NCI-H526 (cell line): ENCODE measurements at places on chromosomes 13 and 19.

DNA sequence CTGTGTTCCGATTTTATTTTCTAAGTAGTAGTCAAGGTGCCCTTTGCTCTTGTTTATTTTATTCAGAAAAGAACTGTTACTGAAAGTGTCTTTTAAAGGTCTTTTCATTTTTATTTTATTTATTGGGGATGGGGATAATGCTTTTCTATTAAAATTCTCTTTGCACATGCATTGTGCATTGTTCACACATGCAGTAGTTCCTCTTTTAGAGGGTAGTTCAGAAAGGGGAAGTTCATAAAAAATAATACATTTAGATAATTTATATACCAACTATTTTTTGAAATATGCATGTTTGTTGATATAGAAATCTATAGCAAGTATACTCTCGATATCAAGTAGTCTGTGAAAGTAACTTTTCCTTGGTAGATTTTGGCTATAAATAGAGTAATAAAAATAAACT is 3.5 kb downstream of the GPC5 start:
- DNase-seq = no peak

GRCh38 chr19:52196256-52196967 is 6.6 kb downstream of the PPP2R1A start:
- DNase-seq = no peak

GRCh38 chr19:33374236-33374714 is 766 bp downstream of the CEBPG start:
- peak; percentile 13 for DNase-seq

- DNase-seq = no peak
Observed at GRCh38 chr19:17673937-17674799, 14.0 kb downstream of the UNC13A start.

DNA sequence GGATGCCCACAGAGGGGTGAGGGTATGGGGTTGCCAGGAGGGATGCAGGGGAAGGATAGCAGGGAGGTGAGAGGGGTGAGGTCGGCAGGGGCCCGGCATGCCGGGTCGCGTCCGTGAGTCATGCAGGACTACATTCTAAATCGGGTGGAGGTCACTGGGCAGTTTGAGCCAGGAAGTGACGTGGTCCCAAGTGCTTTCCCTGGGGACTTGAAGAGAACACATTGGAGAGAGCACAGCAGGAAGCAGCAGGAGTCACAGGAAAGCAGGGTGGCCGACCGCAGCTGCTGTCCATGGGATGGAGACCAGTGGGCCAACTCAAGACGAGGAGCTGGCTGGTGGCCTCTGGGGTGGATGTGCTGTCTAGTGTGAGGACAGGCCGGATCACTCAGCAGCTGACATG is 92.0 kb upstream of the WASF3 start:
- DNase-seq = no peak

- no peak for DNase-seq
Observed at GRCh38 chr13:24491845-24492244, 20.7 kb downstream of the PARP4 start.

DNA sequence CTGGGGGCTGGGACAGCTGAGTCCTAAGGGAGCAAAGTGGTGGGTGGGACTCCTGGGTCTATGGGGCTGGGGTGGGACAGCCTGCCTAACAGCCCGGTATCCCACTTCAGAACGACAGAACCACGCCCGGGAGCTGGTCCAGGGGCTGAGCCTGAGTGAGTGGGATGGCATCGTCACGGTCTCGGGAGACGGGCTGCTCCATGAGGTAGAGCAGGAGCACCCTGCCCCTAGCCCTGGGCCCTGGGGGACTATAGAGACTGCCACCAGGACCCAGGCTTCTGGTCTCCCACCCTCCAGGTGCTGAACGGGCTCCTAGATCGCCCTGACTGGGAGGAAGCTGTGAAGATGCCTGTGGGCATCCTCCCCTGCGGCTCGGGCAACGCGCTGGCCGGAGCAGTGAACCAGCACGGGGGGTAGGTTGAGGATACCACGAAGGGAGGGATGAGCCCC is 8.6 kb downstream of the SPHK2 start:
- no peak for DNase-seq

DNA sequence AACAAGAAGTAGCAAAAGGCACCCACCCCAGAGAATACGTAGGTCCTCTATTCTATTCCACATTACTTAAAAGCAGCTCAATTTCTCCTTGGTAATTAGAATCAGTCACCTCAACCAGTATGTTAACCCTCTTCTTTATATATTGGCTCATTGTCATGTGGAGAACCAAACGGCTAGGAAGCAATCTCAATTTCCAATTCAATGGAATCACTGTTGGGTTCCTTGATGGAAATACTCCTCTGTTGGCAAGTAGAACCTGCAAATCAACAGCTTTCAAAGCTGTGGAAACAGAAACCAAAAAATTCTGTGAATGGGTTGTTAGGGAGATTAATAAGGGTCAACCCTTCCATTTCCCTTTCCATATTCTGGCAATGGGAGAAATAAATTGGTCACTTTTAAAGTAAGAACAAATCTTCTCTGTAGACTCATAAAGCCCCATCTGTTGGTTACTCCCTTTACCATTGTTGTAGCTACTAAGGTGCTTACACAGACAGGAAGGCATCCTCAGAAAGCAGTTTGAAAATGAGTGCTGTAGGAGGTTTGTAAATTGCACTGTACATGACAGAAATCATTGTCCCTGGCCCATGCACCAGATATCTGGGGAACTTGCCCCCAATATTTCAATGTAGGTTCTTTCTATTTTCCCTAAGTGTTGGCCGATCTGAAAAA is 138.6 kb upstream of the UFM1 start:
- no peak for DNase-seq

- peak; percentile 50 for DNase-seq
Observed at GRCh38 chr19:43504426-43505185, at the start of gene PHLDB3. Gene PHLDB3 (minus strand): TSS chr19:43504746. CDS start chr19:43504118, 628 bp downstream.

DNA sequence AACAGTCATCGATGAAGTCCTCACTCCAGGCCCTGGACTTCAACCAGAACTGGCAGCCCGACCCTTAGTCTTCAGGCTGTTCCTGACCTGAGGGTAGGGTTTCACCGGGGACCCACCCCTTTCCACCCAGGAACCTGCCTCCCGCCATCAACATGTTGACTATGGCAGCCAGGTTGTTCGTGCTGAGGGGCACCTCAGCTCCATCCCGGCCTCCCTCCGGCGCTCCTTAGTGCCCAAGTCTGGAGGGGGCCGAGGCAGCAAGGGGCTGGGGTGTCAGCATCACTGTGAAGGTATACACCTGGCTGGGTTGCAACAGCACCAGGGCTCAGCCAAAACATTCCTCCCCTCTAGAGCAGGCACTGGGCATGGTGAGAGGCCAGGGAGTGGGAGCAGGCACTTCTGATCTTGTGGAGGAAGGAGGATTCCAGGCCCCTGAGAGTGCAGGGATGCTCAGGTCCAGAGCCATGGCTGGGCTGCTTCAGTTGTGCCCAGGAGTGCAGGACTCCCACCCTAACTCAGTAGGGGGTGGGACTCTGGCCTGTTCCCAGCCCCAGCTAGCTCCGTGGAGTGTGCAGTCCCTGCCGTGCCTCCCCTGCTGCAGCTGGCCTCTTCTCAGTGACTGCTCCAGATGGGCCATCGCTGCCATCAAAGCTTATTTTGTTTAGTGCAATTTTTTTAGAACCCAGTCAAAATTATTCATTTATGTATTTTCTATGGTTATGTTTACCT is 1445.9 kb downstream of the PCDH9 start:
- no peak for DNase-seq

DNA sequence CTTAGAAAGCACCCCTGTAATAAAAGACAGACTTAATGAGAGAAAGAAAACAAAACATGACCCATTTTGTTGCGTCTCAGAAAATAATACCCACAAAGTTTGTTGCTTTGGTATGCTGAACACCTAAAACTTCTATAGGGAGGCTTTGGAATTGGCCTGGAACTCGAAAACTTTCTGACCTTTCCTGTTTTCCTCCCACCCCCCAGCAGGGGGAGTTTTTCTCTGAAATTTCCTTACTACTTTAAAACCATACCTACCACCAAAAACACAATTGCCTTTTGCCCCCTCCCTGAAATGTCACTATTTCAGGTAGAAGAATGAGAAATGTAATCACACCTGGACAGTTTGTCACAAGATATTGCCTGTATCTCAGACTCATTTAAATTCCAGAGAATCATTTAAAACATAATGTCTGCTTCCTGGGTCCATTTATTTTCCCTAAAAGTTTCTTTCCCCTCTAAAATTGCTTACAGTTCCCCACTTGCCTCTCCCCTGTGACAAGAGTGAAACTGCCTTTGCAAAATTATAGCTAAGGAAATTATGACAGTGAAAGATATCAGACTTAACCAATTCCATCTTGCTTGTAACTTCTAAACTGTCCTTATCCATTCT is 2700.2 kb downstream of the PCDH9 start:
- no peak for DNase-seq

GRCh38 chr13:94822356-94822755 is 110.0 kb upstream of the SOX21 start:
- DNase-seq = no peak

- DNase-seq = no peak
Observed at GRCh38 chr19:49788857-49789256, 22.1 kb downstream of the AP2A1 start.

GRCh38 chr19:41691268-41691970 is 3.3 kb upstream of the CEACAM7 start:
- peak; percentile 51 for DNase-seq

DNA sequence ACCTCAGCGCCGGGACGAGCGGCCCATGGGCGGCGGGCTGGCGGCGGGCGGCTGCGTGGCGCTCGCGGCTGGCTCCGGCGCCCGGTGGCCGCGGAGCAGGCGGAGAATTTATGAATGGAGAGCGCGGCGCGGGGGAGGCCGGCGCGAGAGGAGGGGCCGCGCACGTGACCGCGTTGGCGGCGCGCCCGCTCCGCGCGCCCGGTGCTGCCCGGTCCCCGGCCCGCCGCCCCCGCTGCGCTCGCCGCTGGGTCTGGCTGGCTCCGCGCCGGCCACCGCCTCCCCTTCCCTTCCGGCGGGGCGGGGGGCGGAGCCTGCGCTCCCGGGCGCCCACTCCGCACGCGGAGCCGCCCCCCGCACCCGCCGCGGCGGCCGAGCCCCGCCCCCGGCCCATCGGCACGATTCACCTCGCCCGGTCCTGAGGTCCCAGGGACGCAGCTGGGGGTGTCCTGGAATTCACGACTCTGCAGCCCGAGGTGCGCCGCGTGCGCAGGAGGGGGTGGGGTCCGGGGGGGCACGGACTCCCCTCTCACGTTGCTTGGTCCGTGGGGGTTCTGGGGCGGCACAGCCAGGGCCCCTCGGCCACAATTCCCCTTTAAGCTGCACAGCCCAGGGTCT is at the start of gene CBARP:
Gene CBARP (minus strand): TSS at position 252 of the 615 bp plus-strand sequence. CDS start 1,905 bp downstream, outside the sequence.
- peak; percentile 56 for DNase-seq

- peak; percentile 52 for DNase-seq
Observed at GRCh38 chr19:58021541-58022282, 12.1 kb upstream of the ZSCAN1 start.

- no peak for DNase-seq
Observed at GRCh38 chr13:43127827-43128226, 104.4 kb downstream of the DNAJC15 start.

DNA sequence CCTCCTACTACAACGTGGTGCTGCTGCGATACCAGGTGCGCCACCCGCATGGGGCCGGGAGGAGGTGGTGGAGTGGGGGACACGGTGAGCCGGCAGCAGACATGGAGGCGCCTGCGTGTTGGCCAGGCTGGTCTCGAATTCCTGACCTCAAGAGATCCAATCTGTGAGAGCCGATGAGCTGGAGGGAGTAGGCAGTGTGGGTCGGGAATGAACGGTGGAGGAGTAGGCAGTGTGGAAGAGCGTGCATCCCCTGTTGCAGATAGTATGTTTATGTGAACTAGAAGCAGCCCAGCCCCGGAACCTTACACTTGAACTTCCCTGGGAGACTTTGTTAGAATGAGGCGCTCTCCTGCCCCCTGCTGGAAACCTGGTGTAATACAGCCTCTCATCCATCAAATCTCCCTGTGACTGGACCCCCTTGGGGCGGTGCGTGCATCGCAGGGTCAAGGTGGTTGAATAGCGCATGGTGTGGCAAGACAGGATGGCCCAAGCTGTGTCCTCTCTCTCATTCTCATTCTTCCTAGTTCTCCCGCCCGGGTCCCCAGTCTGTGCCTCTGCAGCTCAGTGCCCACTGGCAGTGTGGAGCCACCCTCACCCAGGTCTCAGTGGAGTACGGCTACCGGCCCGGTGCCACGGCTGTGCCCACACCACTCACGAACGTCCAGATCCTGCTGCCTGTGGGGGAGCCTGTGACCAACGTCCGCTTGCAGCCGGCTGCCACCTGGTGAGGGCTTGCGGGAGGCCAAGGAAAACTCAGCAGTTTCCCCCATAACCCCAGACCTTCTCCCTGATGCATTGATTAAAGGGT is 10.5 kb upstream of the B3GNT3 start:
- peak; percentile 20 for DNase-seq

- peak; percentile 81 for DNase-seq
Observed at GRCh38 chr13:42350141-42350540, 78.2 kb downstream of the AKAP11 start.

- peak; percentile 94 for DNase-seq
Observed at GRCh38 chr13:93984876-93985275, 494.6 kb downstream of the DCT start.

- DNase-seq = peak; percentile 19
Observed at GRCh38 chr19:30848636-30849425, 476.6 kb downstream of the ZNF536 start.

- DNase-seq = peak; percentile 23
Observed at GRCh38 chr13:36549755-36550154, 117.5 kb downstream of the CCNA1 start.

DNA sequence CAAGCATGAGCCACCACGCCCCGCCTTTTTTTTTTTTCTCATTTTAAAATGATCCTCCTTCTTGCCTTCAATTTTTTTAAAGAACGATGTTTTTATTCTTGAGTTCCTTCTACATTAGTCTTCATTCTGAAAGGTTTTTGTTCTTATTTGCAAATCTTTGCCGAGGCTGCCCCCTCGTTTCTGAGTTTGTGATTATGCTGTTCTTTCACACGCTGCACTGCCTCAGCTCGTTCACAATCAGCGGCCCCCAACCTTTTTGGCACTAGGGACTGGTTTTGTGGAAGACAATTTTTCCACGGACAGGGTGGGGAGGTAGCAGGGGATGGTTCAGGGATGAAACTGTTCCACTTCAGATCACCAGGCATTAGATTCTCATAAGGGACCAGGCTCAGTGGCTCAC is 26.6 kb downstream of the ZNF787 start:
- no peak for DNase-seq

- no peak for DNase-seq
Observed at GRCh38 chr19:12994701-12995595, at the start of gene NFIX. Gene NFIX (plus strand): TSS chr19:12995475. CDS start chr19:12995838, 363 bp downstream.

GRCh38 chr13:22014469-22014868 is 343.6 kb downstream of the FGF9 start:
- no peak for DNase-seq

DNA sequence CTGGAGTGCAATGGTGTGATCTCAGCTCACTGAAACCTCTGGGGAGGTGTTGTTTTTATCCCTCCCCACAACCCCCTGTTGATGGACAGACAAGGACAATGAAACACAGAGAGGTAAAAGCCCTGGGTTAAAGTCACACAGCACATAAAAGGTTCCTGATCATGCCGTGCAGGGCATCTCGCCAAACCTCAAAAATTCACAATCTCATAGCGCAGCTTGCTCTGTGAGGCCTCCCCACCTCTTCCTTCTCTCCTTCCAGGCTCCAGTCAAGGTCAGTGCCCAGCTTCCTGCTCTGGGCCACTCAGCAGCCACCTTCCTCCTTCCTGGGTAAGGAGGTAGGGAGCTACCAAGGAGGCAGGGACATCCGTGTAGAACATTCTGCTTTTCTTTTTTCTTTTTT is 2.3 kb downstream of the FUT2 start:
- DNase-seq = no peak
